Cardiac muscle cell (in vitro differentiated cells and primary cell): ENCODE measurements at places on chromosomes 4 and X. TPM values are rescaled to one million over a fixed set of nuclear protein-coding genes. Genes with fewer than 3 reads are reported as not detected.

GRCh38 chrX:30228526-30228925 lies 1.9 kb upstream of the MAGEB3 start:
- no peak for DNase-seq

GRCh38 chr4:107497054-107497453 lies 223.0 kb downstream of the PAPSS1 start:
- no peak for DNase-seq

KCNE5 gene
- polyA plus RNA-seq: 0.33 and 0.46 TPM in 2 replicates

GRCh38 chrX:153477364-153477857 lies 7.0 kb upstream of the HAUS7 start:
- DNase-seq: no peak

SH3RF1 gene
- polyA plus RNA-seq: 3.4 and 4.4 TPM in 2 replicates

DNA sequence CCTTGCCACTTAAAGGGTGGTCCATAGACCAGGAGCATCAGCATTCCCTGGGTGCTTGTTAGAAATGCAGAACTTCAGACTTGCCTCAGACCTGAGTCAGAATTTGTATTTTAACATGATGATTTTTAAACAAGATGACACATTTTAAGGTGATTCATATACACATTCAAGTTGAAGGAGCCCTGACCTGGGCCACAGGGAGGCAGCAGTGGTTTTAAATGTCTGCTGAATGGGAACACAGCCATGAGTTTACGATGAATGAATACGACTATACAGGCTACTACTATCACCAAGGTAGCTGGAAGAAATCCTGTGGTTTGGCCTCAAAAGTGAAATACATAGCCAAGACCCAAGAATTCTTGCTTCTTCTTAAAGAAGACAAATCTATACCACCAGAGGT lies 2.9 kb downstream of the HDAC8 start:
- peak; percentile 84 for DNase-seq

DNA sequence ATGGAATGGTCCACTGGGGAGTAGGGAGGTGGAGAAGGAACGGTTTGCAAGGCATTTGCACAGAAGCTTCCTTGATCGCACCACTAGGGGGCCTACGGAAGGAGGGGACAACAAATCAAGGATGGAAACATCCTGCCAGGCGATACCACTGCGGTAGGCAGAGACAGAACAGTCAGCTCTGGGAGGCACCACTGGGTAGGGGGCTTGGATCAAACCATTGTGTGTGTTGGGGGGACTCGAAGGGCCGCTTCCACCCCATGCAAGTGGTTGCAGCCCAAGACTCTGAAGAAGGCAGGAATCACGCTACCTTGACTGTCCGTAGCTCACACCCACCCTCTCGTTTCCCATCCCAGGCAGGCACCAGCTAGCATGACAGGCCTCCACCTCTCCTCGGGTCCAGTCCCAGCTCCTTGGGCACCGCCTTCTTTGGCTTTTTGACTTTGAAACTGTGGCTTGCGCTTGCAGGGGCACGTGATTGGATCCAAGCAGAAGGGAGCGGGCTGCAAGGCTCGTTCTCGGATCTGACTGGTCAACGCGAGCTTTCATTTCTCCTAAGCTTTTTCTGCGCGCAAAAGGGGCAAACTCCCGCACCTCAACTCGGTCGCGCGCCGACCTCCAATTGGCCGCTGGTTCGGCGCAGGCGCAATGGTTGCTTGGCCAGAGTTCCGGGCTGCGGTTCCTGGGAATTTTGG lies 28.4 kb downstream of the GAGE1 start:
- DNase-seq: no peak

ZFP42 gene
- polyA plus RNA-seq: 0.07 TPM in 1 of 2 replicates, not detected in the other

SSX3 gene
- not detected in 2 replicates for polyA plus RNA-seq

- DNase-seq: peak; percentile 50
These were observed 292.1 kb downstream of the PRDM5 start for GRCh38 chr4:120630427-120630826.
